ENCODE measurements at places on chromosomes 16 and 17.

- peak; percentile 72 for DNase-seq
Measured at GRCh38 chr17:40922239-40922638, 15.2 kb downstream of the KRT23 start.

DNA sequence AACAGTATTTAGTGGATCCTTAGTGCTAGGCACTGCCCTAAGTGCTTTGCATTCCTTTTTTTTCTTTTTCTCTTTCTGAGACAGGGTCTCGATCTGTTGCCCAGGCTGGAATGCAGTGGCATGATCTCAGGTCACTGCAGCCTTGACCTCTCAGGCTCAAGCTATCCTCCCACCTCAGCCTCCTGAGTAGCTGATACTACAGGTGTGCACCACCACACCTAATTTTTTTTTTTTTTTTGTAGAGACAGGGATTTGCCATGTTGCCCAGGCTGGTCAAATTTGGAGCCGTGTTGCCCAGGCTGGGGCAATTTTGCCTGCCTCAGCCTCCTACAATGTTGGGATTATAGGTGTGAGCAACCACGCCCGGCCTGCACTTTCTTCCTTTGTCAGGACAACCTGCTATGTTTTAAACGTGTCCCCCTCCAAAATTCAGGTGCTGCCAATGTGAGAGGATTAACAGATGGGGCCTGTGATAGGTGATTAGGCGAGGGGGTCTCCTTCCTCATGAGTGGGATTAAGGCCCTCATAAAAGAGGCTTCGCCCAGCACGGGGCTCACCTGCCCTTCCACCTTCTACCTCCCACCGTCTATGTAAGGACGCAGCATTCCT is 5.4 kb downstream of the NQO1 start:
- DNase-seq: no peak

- no peak for DNase-seq
Measured at GRCh38 chr16:73389085-73389484, 341.2 kb upstream of the ZFHX3 start.

GRCh38 chr17:57808882-57809281 is 41.0 kb downstream of the MRPS23 start:
- DNase-seq: peak; percentile 13

GRCh38 chr17:13727441-13728171 is 125.9 kb upstream of the HS3ST3A1 start:
- DNase-seq: peak; percentile 93

- DNase-seq: no peak
Measured at GRCh38 chr16:75475420-75475847, 10.9 kb upstream of the TMEM170A start.

DNA sequence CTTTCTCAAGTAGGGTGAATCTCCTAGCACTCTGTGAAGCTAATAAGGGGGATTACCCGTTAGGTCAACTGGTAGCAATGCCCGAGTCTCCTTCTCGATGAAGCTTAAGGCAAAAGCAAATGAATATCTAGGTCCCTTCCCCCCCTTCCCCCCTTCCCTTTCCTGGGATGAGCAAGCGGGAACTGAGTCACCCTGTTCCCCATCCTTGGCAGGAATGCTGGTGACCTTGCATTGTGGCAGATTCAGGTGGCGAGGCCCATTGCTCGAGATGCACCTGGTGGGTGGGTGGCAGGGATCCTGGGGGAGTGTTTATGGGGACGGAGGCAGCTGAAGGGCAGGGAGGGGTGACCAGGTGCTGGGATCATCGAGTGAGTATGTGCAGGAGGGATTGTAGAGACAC is 7.1 kb downstream of the NXPH3 start:
- peak; percentile 16 for DNase-seq

DNA sequence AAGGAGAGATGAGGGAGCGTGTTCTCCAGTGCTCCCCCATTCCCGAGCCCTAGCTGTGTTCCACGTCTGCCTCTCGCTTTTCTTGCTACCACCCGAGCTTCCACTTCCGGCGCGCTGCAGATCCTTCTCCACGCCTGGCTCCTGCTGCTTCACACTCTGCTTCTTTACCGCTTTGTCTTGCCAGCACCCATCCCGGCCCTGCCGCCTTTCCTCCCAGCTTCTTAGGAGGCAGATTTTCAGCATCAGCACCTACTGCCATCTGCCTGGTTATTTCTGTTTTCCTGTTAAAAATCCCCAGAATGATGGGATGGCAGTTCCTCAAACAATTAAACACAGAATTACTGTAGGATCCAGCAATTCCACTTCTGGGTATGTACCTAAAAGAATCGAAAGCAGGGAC is 64.7 kb downstream of the ELAC2 start:
- no peak for DNase-seq

- DNase-seq: no peak
Measured at GRCh38 chr16:67299269-67299668, 19.9 kb downstream of the PLEKHG4 start.
